ENCODE measurements at places on chromosomes 5 and 9.

GRCh38 chr9:93324191-93324834 lies 127.2 kb upstream of the FAM120A start:
- DNase-seq: no peak

DNA sequence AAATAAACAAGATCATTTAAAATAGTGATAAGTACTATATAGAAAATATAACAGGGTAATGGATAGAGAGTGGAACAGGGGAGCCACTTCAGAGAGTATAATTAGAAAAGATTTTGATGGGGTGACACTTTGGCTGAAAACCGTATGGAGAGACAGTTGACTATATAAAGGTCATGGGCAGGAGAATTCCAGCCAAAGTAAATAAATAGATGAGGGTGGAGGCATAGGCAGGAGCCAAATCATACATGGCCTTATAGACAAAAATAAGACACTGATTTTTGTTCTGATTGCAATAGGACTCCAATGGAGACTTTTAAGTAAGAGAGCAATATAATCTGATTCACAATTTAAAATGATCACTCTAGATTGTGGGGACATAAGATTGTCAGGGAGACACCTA lies 37.5 kb upstream of the NUDT12 start:
- no peak for DNase-seq

DNA sequence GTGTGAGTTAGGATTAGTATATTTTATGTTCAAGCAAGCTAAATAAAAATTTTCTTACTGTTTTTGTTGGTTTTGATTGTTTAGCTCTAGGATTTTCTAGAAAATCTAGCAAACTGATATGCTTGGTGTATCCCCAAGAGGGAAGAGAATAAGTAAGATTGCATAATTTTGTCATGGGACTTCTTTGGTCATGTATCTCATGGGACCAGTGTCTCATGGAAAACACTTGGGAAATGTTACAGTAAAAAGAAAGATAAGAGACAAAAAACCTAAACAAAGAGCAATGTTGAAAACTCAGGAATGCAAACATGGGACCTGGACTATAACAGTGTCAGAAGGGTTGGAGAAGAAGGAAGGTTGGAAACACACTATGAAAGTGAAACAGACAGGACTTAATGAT lies 119.4 kb downstream of the TLR4 start:
- DNase-seq: no peak

- DNase-seq: no peak
Measured at GRCh38 chr9:137083394-137084004, 3.3 kb upstream of the MAN1B1 start.

DNA sequence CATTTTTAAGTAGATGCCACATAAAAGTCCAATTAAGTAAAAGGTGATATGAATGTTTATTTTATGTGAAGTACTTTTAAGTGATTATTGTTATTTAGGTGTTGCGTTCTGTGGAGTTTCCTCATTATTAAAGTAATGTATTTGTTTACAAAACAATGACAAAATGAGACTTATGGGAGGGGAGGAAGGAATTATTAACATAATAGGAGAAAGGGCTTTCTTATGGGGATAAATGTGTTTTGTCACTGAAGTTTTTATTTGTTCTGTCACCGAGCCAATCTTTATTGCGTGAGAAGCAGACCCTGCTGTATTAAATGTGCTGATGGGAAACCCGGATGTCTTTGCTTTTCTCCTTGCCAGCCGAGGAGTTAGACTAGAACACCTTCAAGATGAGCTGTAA lies 44.5 kb downstream of the TRIO start:
- DNase-seq: no peak

DNA sequence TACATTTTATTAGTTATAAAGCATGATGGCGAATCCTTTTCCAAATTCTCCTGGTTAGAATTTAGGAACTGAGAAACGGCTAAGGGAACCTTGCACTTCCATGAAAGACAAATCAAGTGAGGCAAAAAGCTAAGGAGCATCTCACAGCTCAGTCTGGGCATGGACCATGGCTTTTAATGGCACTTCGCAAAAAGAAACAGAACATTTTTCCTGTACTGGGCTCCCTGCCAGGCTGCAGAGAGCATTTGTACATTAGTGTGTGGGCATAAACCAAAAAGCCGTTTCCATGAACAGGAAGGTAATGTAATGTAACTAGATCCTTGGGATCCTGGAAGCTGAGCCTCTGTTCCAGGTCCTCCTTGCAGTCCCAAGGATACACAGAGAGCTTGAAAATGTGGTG lies 354.2 kb downstream of the MRPS30 start:
- DNase-seq: no peak

DNA sequence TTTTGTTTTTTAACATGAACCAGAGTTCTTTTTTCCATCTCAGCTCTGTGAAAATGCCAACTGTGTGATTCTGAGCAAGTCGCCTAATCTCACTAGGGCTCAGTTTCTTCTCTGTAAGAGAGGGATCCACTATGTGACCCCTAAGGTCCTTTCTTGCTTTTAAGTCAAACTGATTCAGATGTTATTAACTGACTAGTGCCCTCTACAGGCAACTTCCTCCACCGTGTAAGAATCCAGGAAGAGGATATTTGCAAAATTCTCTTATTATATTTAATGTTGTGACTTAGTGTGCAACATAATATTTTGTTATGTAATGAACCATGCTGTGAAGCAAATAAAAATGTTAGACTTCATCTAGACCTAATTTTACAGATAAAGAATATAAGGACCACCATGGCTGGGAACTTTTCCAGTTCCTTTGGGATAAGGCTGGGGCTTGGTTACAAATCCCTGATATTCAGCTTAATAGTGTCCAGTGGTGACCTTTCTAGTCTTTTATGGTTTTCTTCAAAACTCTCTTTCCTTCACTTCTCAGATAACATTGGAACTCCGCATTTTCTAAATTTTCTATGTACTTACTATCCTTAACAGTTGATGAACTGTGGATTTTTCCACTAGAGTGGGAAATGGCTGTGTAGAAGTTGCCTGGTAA lies 244.7 kb downstream of the PIK3R1 start:
- DNase-seq: no peak

DNA sequence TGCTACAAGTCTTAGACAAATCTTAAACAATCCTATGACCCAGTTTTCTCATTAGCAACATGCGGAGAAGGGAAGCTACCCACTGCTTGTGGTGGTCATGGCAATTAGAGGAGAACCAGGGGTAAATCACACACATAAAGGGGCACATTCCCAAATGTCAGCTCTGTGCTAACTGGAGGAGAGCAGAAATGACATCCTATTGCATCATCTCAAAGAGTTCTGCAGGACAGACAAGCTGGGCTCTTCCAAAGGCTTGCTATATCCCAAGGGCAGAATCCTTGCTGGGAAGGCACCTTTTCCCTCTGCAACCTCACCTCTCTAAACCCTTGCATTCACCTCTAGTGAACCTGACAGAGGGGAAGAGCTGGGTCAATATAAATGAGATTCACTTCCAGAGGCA lies 17.0 kb upstream of the WWC1 start:
- DNase-seq: no peak

- DNase-seq: no peak
Measured at GRCh38 chr5:178941361-178941760, 363 bp downstream of the ZNF454 start.

All from NCI-H1930 (cell line).